Effector memory CD8-positive, alpha-beta T cell (primary cell): ENCODE measurements at places on chromosomes 4 and X.
A peak's percentile ranks its signal among the peaks of the same experiment; 100 is the strongest.

DNA sequence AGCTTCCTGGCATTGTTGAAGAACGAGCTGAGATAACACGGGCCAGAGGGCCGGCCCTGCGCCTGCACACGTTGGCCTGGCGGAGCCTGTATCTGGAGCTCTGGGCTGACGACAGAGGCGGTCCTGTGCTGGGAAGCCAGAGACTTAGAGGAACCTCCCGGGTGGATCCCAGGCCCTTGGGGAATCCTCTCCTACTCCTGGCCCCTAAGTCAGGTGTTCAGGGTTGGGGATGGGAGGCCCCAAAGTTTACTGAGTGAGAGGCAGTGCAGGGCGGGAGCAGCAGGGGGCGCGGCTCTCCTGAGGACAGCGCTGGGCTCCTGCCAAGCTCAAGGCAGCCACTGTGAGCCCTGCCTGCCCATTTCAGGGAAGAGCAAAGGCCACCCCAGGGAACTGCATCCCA lies 2.5 kb upstream of the HTRA3 start:
- DNase-seq, result no peak

GRCh38 chr4:18034099-18034498 lies 12.5 kb upstream of the LCORL start:
- no peak for DNase-seq

- DNase-seq, result no peak
These were observed 26.4 kb downstream of the MTMR1 start for GRCh38 chrX:150719621-150720020.

GRCh38 chrX:24702362-24703184 lies 8.9 kb downstream of the POLA1 start:
- no peak for DNase-seq

DNA sequence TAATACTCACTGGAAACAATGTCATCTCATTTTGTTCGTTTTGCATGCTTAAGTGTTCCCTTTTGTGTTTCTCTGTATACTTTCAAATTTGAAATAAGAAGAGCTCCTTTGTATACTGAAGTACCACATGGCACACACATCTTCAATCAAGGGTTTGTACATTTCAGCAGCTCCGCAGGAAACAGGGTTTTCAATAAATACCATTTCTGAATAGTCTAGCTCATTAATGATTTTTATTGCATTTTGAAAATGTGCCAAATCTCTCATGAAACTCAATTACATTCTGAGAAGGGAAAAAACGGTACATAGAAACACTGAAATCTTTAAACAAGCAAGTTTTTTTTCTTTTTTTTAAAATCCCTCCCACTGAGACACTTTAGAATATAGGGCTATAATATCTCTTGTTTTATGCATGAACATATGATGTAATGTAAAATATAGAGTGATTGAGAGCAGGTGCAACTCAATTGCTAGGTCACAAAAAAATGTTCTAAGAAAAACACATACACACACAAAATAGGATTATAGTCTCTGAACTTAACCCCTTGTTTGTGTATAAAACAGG lies 914.2 kb upstream of the PCDH7 start:
- DNase-seq, result no peak

DNA sequence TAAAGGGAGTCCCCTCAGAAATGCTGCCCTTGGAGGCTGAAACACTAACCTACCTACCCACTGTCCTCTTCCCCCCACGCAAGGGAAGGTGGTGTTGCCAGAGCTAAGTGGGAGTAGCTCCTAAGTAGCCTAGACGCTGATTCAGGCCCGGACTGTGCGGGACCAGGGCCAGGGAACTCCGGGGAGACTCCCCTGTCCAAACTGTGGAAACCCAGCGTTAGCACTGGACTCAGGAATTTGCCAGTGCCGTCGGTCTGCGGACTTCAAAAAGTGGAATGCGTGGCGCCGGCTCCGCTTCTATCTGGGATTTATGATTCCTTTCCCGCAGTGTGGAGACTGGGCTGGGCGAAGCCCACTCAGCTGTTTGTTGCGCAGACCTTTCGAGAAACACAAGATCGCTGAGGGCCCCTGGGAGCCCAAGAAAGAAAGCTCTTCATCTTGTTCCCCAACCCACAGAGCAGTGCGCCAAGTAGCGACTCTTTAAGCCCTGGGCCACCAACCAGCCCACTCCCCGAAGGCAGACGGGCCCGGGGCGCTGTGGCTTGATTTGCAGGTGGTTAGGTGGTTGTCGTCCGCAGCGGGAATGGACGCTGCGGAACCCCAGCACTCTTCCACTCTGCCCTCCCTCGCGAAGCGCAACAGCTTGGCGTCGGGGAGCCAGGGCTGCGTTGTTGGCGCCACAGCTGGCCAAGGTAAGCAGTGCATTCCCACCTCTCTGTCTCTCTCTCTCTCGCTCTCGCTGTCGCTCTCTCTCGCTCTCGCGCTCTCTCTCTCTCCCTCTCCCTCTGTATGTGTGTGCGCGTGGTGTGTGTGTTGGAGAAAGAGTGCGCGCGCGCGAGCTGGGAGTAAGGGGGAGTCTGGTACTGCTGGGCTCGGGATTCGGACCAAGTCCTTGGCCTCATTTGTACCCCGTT lies 2.0 kb downstream of the TMEM255A start:
- peak; percentile 67 for DNase-seq

- DNase-seq, result no peak
These were observed 26.1 kb upstream of the FAT1 start for GRCh38 chr4:186749611-186750281.

- no peak for DNase-seq
These were observed 2.3 kb downstream of the PF4V1 start for GRCh38 chr4:73855406-73855805.

- DNase-seq, result no peak
These were observed 510.3 kb downstream of the TECRL start for GRCh38 chr4:63898961-63899360.

DNA sequence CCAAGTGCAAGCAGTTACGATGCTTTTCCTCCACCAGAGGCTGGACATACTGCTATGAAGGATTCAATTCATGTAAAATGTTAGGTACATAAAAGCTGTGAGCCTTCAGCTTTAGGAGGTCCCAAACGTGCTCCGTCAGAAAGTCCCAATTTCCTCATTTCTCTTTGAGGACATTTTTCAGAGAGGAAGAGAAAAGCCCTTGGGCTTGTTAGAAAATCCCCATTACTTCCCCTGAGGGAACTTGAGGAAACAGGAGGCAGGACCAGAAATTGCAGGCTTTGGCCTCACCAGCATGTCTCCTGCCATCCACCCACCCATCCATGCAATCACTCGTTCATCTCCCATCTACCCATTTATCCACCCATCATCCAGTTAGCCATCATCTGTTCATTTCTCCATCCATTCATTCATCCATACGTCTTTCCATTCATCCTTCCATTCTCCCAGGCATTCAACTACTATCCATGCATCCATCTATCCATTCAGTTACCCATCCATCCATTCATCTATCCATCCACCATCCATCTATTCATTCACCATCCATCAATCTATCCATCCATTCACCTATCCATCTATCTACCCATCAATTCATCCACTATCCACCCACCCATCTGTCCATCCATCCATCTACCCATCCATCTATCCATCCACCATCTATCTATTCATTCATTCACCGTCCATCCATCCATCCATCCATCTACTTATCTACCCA lies 223.5 kb downstream of the AFAP1 start:
- no peak for DNase-seq

DNA sequence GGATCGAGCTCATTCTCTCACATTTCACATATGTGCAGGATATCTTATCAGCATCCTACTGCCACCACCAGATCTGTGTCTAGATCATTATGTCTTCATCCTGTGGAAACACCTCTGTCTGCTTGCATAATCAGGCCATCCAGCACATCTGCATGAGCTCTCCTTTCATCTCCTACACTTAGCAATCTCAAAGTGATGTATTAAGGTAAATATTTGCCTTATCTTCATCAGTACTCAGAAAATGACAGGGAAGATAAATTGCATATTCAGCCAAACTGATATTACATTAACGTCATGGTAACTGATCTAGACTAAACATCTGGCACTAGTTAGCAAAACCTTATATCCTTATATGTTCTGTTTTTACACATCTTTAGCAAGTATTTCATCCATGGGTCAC lies 207.3 kb upstream of the PABPC4L start:
- DNase-seq, result no peak

DNA sequence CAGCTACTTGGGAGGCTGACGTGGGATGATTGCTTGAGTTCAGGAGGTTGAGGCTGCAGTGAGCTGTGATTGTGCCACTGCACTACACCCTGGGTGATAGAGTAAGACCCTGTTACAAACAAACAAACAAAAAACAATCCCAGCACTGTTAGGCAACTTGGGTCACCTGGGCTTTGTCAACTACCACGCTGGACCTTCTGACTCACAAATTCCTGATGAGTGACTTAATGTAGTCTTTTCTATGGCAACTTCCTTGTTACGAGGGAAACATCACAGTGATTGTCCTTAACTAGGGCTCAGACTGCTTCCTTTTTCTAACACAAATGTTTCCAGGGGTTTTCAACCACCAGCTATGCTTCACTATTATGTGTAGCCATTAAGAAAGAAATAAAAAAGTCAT lies 128.8 kb upstream of the GPC4 start:
- no peak for DNase-seq

DNA sequence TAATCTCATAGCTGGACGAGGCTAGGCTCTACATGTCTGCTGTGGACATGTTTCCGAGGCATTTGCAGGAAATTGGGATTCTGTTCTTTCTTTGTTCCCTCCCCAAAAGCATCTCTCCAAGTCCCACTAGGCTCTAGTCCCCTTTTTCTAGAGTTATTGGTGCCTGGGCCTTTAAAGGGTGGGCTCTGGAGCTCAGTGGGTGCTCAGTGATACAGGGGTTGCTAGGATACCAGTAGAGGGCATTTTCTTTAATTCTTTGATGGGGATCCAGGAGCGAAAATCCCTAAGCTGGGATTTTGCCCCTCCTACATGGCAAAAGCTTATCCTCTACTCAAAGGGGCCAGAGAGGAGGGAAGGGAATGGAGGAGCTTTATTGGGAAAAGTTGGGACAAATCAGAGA lies 34.2 kb downstream of the ARHGEF9 start:
- DNase-seq, result no peak

- DNase-seq, result no peak
These were observed 348.5 kb upstream of the NR3C2 start for GRCh38 chr4:148790691-148791090.

DNA sequence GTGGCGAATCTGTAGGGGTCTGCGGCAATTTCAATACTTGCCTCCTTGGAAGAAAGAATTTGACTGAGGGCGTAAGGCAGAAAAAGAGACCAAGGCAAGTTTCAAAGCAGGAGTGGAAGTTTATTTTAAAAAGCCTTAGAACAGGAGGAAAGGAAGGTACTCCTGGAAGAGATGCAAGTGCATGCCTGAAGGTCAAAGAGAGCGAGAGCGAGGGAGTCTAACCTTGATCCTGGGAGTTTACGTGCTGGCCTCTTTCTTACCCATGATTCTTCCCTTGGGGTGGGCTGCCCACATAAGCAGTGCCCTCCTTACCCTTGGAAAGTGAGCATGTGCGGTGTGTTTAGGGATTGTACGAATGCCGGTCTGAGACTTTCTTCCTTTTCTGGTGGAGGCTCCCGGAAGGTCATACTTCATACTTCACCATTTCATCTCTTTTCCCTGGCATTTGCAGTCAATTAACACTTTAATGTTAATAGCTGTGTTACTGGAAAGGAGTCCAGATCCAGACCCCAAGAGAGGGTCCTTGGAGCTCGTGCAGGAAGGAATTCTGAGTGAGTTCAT lies 40.0 kb downstream of the ARSD start:
- DNase-seq, result no peak

GRCh38 chrX:18252644-18253359 lies 32.1 kb upstream of the BEND2 start:
- DNase-seq, result no peak

GRCh38 chr4:138185859-138186645 lies 56.1 kb downstream of the SLC7A11 start:
- no peak for DNase-seq

DNA sequence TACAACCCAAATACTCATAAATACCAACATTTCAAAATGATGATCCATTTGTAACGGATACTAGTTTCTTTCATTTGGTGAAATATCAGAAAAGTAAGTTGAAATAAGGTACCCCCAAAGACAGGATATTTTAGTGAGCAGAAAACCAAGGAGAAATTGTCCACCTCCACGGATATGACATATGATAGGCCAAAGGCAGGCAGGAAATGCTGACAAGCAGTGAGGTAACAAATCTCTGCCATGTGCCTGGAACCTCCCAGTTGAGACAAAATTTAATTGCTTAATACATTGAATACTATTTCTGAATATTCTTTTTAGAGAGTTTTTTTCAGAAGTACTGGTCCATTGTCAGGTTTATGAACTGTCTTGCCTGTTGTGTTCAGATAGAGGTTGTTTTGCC lies 118.8 kb downstream of the GATB start:
- DNase-seq, result no peak

DNA sequence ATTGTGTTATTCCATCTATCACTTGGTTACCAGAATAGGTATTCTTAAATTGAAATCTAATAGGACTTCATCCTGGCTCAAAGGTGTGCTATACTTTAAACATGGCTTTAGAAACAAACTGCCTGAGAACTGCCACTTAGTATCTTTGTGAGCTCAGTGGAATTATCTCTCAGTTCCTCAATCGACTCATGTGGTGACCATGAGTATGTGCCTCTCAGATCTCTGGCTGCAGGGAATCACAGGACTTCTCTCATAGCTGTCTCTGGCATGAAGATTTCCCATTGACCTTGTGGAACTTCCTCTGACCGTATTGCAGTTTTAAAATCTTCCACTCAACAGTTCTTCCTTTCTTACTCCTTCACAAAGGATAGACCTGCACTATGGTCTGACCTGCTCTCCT lies 681.9 kb upstream of the BOD1L1 start:
- DNase-seq, result no peak

DNA sequence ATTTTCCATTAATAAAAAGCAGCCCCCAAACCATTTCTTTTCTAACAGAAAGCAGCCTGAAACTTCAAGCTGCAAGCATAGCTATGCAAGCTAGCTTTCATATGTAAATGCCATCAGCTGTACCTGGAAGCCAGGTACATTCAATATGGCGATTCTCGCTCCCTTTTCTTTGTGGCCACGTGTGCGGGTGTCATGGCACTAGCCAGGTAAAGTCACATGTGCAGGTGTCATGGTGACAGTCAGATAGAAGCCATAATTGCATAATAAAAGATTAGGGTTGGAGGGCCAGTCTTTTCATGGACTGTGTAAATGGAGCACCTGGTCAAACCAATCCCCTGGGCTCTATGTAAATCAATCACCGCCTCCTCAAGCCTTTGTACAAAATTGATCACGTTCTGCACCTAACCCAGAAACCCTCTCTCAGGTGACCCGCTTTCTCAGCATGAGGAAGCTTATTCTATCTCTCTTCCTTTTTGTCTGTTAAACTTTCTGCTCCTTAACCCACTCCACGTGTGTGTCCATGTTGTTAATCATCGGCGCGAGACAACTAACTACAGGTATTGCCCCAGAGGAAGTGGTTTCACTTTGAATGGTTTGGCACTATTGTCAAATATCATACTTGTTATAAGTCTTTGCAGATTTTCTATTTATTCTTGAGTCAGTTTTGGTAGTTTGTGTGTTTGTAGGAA lies 18.0 kb upstream of the RHOXF2 start:
- DNase-seq, result no peak

DNA sequence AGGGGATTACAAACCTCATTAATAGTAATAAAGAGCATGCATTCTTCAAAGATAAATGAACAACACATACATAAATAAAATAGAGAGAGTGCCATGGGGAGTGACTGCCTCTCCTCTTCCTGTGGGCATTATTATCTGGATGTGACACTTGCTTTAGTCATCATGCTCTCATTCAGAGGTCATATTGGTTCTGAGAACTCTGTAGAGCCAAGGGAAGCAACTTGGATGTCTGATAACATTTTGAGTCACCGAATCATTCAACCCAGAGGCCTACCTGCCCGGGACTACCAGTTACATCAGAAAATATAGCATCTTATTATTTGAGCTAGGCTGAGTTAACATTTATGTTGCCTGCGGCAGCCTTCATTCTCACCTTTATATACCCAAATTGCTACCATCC lies 489.5 kb downstream of the STIM2 start:
- no peak for DNase-seq
